Stimulated activated CD4-positive, alpha-beta T cell treated with anti-CD3 and anti-CD28 coated beads, Interleukin-12 subunit alpha, Interleukin-12 subunit beta, amount 100 ng/mL, for 24 hours (primary cell): ENCODE measurements at places on chromosomes 6 and 20.

DNA sequence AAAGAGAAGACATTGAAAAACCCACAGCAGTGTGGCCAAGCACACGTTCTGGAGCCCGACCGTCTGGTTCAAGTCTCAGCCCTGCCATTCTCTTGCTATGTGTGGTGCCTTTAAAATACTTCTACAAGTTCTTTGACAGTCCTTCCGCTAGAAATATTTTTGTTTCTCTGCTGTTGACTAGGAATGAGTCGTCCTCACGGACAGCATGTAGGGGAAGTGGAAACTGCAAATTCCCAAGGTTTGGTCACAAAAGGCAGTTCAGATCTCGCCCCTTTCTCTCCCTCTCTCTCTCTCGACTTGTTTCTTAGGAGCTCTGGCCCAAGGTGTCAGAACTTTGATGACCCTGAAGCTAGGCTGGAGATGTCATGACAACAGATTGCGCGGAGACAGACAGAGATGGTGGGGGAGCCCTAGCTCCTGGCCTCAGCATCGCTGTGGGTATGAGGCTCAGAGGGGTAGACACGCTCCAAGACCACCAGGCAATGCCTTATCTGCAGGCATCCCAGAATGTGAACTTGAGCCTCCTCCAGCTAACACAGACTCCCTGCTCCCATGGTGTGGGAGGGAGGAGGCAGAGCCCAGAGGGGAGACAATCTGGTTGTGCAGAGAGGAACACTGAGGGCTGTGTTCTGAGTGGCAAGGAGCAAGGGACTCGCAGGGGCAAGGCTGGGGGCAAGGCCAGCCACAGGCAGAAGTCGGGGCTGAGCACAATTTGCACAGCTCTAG lies 368.9 kb upstream of the SULF2 start:
- no peak for DNase-seq

GRCh38 chr20:1207293-1207878 lies 4.1 kb downstream of the C20orf202 start:
- DNase-seq, result no peak

GRCh38 chr6:170111816-170112582 lies 178.9 kb downstream of the DLL1 start:
- no peak for DNase-seq

DNA sequence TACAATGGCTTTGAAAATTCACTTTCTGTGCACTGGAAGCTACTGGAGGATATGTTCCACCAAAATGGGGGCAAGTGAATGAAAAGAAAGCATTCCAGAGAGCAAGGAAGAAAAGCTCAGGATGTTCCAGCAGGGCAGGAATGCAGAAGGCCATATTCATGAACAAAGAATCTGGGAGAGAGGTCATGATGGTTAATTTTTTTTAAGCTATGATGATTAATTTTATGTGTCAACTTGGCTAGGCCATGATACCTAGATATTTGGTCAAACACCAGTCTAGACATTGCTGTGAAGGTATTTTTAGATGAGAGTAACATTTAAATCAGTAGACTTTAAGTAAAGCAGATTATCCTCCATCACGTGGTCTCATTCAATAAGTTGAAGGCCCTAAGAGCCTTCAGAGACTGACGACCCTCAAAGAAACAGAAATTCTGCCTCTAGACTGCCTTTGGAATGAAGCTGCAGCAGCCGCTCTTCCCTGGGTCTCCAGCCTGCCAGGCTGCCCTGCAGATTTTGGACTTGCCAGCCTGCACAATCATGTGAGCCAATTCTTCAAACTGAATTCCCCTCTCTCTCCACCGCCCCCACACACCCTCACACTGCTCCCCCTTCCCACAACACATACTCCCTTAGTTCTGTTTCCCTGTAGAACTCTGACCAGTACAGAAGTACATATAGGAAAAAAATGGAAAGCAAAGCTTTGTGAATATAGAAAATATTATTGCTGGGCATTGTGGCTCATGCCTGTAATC lies 20.1 kb upstream of the GCM1 start:
- no peak for DNase-seq

- DNase-seq, result no peak
Observed at GRCh38 chr20:25146976-25147375, 48.5 kb upstream of the ENTPD6 start.

DNA sequence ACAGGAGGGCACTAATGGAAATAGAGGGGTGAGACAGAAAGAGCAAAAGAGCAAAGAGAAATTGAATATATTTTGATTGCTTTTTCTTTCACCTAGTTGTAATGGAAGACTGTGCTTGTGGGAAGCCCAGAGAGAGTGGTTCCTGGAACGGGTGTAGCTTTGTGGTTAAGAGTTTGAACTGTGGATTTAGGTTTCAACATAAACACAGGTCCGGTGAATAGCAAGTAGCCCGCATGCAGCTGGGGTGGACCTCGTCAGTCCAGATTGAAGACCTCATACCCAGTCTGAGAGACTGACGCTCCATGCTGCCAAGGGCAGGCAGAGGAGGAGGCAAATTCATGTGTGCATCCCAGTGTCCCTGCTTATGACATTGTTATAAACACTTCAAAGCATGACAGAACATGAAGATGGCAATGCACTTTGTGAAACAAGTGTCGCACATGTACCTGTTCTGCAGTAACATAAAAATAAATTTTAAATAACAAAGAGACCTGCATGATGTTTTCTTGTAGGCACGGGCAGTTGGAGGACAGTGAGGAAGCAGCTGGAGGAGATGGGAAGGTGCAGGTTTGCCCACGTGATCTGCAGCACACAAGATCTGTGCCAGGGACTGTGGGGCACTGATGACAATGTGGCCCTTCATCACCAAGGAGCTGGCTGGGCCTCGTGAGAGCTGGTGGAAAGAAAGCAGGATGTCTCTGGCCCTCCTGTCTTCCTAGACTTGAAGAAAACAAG lies 220.5 kb upstream of the SSTR4 start:
- no peak for DNase-seq

GRCh38 chr6:33206864-33207551 lies 1.3 kb upstream of the RING1 start:
- DNase-seq, result no peak

DNA sequence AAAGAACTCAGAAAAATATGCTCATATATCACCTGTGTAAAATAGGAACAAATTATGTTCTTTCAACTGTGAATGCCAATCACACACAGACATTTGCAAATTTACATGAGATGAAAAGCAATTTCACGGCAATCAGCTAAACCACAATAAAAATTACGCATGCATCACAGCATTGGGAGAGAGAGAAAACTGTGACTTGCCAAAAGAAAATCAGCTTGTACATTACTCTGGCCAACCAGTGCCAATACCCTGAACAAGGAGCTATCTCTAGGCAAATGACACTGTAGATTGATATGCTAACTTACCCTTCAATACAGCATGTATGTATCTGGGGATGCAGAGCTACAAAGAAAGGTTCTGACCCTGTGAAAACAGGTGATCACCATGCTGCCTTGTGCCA lies 515.6 kb downstream of the EYS start:
- DNase-seq, result no peak

DNA sequence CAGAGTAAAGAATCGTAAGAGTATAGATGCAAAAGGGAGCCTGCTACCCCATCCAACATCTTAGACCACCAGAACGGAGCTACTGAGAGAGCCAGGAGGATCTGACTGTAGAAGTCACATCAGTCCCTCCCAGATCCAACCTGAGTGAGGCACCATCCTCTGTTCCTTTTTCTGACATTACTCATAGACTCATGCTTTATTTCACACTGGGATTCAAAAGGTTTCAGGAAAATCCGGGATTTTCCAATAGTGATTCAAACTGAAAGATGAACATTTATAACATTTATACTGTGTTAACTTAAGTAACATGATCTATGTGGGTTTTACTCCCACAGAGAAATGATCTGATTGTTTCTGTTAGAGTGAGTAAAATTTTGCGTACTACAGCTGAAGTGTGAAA lies 868.6 kb upstream of the GJE1 start:
- no peak for DNase-seq

DNA sequence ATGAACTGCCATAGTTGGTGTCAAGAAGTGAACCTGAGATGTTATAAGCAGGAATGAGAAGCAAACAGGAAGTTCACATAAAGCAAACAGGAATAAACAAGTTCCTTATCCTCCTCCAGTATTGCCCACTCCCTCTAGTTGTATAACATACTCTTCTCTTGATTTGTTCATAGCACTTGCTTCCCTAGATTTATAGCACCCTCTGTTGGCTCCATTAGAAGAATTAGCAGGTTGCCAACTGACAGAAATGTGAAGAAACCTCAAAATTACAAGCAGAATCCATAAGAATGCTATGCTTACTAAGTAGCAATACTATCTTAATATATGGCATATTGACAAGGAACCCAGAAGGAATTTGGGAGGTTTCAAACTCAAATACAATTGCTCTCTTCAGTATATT lies 195.4 kb downstream of the TBX18 start:
- no peak for DNase-seq

DNA sequence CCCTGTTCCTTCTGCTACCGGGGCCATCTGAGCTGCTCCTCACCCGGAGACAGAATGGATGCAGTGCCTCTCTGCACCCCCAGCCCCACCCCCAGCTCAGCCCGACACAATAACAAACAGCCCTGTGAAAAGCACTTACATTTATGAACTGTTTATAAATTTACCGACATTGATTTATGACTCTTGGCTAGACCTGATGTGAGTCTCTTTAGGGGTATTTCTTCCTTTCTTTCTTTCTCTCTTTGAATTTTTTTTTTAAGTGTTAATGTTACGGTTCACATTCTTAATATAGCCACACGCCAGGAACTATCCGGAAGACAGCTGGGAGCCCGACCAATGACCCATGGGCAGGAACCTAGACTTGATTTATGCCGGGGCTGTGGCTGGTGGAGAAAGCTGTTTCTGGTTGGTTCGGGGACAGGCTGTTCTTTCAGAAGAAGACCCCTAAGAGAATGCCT lies 266.3 kb downstream of the CDC5L start:
- DNase-seq, result no peak

DNA sequence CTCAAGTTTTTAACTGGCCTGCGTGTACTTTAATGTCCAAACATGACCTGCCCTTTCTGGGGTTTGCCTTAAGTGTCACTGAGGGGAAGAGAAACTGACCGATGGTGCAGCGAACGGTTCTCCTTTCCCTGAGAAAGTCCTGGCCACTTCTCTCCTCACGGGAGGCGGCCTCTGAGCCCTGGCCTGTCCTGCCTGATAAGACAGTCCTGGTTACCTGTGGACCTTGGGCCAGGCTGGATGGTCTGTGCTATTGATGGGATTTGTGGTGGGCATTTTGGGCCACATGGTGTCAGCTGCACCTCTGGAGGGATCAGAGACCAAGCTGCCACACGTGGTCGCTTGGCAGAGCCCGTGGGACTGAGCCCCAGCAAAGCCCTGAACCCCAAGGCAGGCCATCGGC lies 11.6 kb upstream of the NTSR1 start:
- DNase-seq, result no peak

DNA sequence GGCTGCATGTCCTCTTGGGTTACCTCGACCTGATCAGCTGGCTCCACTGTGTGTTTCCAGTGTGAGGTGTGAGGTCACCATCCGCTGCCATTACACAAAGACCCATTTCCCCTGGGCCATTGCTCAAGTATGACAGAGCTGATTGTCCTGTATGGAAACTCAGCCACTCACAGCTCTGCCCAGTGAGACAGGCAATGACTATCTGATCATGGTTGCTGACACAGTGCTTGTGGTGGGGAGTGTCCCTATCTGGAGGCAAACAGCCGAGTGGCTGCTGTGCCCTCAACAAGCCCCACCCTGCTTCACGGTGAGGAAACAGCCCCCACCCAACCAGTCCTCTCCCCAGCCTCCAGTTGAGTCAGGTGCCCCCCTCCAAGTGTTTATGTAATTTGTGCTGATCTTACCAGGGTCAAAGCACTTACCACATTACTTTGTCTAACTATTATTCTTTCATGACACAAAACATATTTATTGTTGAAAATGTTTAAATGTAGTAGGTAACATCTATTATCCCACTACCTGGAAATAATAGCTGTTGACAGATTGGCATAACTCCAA lies 11.7 kb upstream of the MAPK13 start:
- DNase-seq, result no peak

DNA sequence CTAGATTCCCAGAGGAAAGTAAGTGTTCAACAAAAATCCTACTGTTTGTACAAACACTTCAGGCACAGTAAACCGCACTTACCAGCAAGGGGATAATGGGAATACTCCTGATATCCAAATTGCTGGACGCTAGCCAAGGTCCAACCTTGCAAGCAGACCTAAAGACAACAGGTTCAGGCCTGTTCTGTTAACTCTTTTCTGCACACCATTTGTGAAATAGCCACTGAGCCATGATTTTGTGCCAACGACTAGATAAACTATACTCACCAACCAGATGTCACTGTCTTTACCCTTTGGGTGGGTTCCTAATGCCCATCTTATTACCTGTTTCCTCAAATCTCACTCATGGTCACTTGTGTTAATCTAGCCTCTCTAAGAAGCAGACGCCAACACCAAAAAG lies 43.5 kb downstream of the GOPC start:
- DNase-seq, result no peak

DNA sequence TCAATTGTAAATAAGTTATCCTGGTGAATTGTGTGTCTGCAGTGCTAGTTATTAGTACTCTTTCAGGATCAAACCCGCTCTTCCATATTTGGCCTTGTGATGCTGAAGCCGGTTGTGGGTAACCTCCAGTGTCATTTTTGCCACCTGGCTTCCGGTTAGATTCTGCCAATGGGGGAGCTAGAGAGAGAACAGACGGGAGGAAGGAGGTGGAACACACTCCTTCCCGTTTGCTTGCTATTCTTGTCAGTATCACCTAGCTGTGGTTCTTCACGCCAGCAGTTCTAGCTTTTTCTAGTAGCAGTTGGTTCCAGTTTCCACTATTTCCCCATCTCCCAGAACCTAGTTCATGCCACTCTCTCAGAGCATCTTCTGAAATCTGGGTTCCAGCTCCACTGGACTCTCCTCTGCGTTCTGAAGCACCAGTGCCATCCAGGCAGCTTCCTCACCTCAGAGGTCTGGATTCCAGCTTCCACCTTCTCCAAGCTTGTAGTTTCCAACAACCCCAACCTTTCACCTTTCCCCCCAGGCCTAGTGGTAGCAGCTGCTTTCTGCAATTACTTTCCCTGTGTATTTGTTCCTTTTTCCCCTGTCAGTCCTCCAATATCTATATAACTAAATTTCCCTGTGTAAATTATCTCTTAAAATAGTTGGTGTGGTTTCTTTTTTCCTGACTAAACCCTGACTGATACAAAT lies 46.9 kb upstream of the LOC128125822 start:
- DNase-seq, result no peak

DNA sequence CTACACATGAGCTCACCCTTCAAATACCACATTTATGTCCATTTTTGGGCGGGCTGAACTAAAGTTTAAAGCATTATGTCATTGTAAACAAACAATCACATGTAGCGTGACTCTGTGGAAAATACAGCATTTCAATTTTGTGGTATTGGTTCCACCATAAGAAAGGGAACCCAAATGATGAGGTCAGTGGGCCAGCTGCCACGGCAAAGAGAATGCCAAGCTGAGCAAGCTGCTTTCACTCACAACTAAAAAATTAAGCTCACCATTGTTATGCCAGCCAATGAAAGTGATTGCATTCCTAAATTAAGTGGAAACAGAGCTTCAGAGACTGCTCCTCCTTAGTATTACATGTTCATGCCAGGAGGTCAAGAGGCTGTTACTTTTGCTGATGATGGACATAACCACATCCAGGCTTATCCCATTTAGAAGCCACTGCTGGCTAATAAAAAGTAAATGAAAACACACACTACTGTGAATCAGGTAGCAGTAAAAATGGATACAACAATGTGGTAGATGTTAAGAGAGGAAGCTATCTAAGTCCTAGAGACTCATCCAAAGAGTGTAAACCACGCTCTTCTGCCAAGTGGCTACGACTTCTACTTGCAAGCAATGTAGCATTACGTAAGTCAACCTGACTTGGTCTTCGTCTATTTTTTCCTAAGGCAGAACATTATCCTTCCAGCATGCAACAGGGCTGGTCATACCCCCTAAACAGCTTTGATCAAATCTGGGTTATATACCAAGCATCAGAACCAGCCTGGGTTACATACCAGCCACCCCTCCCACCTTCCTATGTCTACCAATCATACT lies 164.8 kb downstream of the BACH2 start:
- DNase-seq, result no peak
